Anterior cingulate cortex (tissue), 58 donors: ENCODE measurements at places on chromosomes 4 and X.

DNA sequence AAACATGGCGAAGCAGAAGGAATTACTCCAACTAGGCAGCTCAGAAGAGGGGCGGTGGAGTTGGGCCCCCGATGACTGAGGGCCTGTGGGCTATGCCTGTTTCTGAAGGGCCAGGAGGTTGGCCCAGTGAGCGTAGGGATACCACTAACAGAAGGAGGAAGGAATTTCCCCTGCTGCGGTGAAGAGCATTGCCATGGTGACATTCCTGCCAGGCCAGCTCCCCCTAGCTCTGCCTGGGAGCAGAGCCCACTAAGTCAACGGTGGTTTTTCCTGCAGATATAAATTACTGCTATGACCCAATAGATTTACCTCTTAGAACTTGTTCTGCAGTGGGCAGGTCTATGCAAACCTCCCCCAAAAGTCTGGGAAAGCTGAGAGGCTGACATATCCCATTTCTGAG is 28.9 kb upstream of the HMX1 start:
- no peak for DNase-seq

DNA sequence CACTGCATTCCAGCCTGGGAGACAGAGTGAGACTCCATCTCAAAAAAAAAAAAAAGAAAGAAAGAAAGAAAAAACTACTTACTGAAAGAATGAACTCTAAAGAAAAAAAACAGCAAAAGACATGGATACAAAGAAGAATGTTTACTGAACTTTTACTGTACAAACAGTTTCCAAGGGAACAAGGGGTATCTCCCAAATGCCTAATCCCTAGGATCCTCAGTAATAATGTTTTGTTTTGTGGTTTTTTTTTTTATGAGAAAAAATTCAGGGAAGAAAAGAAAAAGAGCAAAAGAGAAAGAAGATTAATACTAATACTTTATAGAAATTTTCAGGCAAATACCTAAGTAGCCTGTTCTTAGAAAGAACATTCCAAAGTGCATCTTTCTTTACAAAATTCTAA is 63.2 kb downstream of the ANTXR2 start:
- no peak for DNase-seq

GRCh38 chr4:95049551-95050233 is 291.9 kb downstream of the BMPR1B start:
- no peak for DNase-seq

DNA sequence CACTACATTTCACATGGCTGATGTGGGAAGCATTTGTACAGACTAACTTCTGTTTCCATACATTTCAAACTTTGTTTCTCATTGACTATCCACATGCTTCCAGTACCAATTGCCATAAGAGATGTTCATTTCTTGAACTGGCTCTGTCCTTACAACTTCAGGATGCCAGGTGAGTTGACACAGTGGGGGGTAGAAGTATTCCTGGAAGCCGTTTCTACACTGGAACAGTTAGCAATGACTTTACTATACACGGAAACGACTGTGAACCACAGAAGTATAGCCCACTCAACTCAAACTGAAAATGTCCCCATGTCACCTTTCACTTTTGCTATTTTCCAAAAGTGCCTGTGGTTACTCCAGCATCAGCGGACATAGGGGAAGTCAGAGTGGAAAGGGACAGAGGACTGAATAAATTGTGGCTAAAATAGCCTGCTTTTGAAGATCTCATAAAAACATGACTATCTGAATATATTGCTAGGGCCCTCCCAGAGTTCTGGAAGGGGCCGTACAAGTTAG is 38.0 kb upstream of the DSPP start:
- DNase-seq, result no peak

- no peak for DNase-seq
These were observed 115.5 kb upstream of the FAM241A start for GRCh38 chr4:112029771-112030171.

GRCh38 chr4:39354254-39354552 is 12.0 kb downstream of the RFC1 start:
- no peak for DNase-seq

DNA sequence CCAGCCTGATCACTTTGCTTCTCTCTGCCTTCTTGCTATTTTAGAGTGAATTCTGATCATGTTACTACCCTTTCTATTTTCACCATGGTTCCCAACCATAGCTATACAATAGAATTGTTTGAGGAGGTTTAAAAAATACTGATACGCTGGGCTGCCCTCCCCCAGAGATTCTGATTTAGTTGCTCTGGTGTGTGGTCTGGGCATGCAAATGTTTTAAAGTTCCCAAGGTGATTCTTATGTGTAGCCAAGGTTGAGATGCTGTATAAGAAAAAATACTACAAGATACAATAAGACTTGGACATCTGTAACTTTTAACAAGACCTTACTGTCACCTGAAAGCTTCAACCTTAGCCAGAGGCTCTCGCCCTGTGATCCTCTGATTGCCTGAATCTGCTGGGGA is 22.2 kb upstream of the INTS6L start:
- no peak for DNase-seq

DNA sequence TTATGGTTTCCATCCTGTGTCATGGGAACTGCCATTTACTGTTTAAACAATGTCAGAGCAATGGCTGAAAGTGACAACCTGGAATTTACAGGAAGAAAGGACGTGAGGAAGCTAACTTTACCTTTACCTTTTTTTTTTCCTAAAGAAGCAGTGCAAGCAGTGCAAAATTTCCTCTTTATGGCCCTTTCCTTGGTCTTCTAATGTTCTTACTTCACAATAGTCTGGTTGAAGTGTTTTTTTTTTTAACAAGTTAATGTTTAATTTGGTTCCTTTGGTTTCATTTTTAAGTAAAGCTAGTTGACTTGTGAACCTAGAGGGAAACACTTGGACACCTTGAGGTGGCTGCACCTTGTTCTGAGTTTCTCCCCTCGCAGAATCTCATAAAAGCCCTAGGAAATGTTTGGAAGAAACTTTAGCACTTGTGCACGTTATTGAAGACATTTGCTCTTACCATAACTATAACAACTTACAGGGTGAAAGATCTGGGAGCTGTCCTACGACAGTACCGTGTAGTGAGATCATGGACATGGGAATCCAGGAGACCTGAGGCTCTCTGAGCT is 1.8 kb downstream of the SGMS2 start:
- no peak for DNase-seq

DNA sequence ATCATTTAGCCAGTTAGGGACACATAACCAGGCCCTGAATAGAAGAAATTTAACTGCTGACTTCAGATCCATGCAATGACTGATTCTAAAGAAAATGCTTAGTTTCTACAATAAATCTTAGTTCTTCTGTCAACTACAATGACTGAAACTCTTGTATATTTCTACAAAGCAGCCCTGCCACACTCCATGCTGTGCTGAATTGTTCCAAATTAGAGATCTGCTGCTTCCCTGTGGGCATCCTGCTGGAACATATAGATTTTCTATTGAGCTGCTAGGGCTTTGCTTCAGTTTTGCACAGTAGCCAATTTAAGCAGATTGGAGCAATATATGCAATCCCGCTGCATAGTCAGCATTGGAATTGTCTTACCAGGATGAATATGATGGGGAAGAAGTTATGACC is 312.8 kb upstream of the SMIM31 start:
- no peak for DNase-seq
